ENCODE measurements at places on chromosomes 12 and 14.

GRCh38 chr12:82327861-82328260 lies 30.3 kb downstream of the CCDC59 start:
- no peak for DNase-seq

GRCh38 chr14:59629444-59630287 lies 53.1 kb upstream of the CCDC175 start:
- no peak for DNase-seq

GRCh38 chr12:57524814-57525614 lies 2.4 kb downstream of the MBD6 start:
- no peak for DNase-seq

GRCh38 chr14:97649752-97650151 lies 852.6 kb downstream of the VRK1 start:
- no peak for DNase-seq

DNA sequence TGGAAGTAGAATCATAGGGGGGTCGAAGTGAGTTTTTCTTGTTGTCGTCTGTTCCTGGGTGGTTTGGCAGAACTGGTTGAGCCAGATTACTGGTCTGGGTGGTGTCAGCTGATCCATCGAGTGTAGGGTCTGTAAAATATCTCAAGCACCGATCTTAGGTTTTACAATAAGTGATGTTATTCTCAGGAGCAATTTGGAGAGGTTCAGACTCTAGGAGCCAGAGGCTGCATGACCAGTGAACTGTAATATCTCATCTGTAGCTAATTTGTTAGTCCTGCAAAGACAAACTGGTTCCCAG lies 9.7 kb upstream of the SERPINA1 start:
- no peak for DNase-seq

DNA sequence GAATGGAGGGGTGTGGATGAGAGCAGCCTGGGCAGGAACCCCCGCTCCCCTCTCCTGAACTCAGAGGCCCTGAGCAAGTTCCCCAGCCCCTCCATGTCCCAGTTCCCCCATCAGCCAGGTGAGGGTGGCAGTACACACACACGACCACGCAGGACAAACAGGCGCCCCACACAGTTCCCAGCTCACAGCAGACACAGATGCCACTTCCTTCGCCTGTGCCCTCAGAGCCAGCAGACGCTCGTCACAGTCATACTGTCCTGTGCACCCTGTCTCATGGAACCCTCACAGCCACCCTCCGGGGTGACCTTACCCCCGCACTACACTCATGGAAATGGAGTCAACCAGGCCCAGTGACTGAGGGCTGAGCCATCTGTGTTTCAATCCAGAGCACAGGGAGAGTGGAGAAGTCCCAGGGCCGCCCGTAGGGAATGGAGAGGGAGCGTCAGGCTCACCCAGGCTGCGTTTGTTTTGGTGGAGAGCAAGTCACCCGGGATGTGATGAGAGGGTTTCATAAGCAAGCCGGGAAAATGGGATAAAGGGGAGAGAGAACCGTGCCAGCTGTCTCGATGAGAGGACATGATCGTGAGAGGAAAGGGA lies 47.5 kb upstream of the DYNC1H1 start:
- DNase-seq = no peak

DNA sequence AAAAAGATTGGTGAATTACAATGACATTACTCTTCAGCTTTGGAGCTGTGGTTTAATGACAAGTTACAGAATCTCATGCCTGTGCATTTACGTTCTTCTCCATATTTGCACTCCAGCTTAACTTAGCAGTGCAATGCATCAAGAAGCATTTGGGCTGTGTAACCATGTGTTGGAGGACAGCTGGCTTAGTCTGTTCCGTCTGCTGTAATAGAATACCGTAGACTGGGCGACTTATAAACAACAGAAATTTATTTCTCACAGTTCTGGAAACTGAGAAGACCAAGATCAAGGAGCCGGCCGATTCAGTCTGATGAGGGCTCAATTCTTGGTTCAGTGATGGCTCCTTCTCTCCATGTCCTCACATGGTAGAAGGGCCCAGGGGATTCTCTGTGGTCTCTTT lies 943.5 kb downstream of the BCL11B start:
- no peak for DNase-seq

GRCh38 chr12:52223406-52224039 lies 9.5 kb upstream of the KRT7 start:
- DNase-seq = no peak

DNA sequence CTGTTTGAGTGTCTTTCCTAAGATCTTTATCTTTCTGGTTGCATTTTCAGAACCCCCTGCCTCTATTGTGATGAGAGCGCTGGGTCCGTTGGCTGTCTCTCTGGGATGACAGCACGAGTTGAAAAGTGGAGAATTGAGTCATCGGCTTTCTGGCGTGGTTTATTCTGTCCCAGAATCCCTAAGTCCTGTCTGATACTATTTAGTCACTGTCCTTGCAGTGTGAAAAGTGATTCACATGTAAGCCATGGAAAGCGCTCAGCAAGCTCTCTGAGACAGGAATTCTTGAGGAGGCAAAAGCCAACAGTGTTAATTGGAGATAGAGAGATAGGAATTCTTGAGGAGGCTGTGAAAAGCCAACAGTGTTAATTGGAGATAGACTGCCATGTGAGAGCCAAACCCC lies 121.7 kb downstream of the CHST11 start:
- no peak for DNase-seq

DNA sequence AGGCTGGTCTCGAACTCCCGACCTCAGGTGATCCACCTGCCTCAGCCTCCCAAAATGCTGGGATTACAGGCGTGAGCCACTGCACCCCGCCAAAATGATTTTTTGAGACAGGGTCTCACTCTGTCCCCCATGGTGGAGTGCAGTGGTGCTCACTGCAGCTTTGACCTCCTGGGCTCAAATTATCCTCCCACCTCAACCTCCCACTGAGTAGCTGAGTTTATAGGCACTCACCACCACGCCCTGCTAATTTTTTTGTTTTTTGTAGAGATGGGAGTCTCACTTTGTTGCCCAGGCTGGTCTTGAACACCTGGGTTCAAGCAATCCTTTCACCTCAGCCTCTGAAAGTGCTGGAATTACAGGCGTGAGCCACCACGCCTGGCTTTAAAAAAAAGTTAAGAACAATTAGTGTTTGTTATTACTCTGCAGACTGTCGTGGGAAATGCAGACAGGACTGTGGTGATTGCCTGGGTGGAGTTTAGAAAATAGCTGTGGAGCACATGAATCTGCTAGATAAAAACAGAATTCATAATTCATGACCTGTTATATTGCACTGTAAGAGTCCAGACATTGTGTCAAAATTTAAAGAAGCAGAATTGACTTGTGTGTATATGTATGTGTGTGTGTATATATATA lies 9.2 kb upstream of the COX6A1 start:
- no peak for DNase-seq

DNA sequence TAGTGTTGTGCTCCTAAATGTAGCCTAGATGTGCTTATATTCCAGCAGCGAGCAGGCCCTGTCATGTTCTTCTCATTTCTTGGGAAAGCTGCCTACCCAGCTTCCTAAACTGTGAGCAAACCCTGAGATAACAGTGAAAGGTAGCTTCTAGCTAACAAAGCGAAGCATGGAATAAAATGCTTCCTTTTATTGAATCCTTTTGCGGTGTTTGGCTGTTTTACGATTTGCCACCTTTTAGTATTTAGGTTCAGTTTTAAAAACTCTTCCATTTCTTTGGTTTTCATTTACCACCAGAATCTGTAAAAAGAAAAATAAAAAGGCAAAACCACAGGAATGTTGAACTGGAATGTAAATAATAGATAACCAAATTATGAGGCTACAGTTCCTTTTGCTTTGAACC lies 5.0 kb upstream of the PKP2 start:
- no peak for DNase-seq
